ENCODE measurements at places on chromosomes 16 and 17.

GRCh38 chr17:20224379-20224778, 215.2 kb downstream of the SPECC1 start:
- DNase-seq, result no peak

DNA sequence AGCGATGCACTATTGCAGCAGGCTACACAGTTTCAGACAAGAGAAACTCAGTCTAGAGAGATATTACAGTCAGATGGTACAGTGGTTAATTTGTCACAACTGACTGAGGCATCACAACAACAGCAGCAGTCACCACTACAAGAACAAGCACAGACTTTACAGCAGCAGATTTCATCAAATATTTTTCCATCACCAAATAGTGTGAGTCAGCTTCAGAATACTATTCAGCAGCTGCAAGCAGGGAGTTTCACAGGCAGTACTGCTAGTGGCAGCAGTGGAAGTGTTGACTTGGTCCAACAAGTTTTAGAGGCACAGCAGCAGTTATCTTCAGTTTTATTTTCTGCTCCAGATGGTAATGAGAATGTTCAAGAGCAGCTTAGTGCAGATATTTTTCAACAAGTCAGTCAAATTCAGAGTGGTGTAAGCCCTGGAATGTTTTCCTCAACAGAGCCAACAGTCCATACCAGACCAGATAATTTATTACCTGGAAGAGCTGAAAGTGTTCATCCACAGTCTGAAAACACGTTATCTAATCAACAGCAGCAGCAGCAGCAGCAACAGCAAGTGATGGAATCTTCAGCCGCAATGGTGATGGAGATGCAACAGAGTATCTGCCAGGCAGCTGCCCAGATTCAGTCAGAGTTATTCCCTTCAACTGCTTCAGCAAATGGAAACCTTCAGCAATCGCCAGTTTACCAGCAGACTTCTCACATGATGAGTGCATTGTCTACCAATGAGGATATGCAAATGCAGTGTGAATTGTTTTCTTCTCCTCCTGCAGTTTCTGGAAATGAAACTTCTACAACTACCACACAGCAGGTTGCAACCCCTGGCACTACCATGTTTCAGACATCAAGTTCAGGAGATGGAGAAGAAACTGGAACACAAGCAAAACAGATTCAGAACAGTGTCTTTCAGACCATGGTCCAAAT, 34.1 kb downstream of the NQO1 start:
- DNase-seq, result no peak

GRCh38 chr16:10577305-10578202, 2.8 kb downstream of the EMP2 start:
- no peak for DNase-seq

DNA sequence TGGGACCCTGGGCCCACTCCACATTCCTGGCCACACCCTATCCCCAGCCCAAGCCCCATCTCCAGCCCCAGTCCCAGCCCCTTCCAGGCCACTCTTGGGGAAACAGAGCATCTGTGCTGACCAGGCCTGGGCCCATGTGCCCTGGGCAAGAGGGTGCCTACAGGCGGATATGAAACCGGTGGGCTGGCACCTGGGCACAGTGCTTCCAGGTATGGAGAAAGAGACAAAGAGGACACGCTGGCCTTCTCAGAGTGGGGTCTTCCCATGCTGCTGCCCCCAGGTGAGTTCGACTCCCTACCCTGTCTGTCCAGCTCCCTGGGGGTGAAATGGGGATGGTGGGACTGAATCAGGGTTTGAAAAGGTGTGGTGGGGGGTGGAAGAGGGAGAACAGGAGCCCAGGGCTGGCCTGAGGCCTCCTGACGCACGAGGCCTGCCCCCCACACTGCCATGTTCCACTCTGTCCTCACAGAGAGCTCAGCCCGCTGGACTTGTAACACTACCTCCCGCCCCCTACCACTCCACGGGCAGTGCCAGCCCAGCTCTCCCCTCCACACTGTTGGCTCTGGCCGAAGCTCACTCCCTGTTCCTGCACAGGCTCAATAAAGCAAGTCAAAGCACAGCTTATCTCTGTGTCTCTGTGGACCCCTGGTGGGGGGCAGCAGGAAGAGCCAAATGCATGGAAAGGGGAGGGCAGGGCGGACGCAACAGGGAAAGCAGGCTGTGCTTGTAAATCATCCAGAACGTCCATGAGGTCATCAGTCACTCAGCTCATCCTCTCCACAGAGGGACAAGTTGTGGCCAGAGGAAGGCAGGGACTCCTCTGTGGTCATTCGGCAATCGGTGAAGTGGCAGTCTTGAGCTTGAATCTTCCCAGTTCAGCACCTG, 71.1 kb upstream of the TMEM97 start:
- DNase-seq, result no peak

DNA sequence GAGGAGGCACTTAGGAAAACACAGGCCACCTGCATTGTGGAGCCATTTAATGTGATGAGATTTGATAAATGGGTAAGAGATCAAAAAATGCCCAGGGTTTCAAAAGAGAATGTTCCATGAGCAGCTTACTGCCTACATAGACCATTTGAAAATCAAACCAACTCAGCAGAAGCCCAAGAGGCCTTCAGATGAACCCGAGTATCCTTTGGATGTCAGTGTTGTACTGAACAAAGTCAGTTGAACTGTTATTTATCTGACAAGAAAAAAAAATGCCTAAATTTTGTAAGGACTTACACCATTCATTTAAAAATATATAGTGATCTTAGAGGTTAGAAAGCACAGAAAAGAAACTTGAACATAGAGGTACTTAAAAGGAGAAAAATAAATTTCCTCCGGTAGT, 381.7 kb downstream of the ZFHX3 start:
- DNase-seq, result no peak

GRCh38 chr17:45680360-45680759, 103.8 kb upstream of the CRHR1 start:
- no peak for DNase-seq

- DNase-seq, result no peak
Measured at GRCh38 chr16:56116577-56116964, 74.7 kb upstream of the GNAO1 start.

- no peak for DNase-seq
Measured at GRCh38 chr17:60311936-60312335, 80.0 kb downstream of the USP32 start.

DNA sequence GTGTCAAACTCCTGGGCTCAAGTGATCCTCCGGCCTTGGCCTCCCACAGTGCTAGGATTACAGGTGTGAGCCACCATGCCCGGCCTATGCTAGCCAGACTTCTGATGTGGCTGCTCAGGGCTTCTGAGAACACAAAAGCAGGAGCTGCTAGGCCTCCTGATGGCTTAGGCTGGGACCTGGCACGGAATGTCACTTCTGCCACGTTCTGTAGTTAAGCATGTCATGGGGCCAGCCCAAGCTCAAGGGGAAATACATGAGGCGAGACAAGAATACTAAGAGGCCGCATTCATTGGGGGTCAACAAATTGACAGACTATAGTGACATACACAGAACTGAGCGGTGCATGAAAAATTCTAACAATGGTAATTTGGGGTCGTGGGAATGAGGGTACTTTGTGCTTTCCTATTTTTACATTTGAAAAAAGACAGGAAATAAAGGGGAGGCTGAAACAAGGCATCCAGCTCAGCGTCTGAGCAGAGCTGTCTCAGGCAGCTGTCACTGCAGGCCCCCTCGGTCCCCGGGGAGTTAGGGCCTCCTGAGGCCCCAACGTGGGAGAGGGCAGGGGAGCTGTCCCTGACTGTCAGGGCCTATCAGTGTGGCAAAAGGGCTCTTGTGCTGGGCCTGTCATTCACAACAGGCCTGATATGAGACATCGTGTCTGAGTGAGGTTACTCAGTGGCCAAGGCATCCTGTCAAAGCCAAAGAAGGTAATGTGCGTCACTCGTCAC, 26.4 kb downstream of the CFAP20 start:
- DNase-seq, result no peak

DNA sequence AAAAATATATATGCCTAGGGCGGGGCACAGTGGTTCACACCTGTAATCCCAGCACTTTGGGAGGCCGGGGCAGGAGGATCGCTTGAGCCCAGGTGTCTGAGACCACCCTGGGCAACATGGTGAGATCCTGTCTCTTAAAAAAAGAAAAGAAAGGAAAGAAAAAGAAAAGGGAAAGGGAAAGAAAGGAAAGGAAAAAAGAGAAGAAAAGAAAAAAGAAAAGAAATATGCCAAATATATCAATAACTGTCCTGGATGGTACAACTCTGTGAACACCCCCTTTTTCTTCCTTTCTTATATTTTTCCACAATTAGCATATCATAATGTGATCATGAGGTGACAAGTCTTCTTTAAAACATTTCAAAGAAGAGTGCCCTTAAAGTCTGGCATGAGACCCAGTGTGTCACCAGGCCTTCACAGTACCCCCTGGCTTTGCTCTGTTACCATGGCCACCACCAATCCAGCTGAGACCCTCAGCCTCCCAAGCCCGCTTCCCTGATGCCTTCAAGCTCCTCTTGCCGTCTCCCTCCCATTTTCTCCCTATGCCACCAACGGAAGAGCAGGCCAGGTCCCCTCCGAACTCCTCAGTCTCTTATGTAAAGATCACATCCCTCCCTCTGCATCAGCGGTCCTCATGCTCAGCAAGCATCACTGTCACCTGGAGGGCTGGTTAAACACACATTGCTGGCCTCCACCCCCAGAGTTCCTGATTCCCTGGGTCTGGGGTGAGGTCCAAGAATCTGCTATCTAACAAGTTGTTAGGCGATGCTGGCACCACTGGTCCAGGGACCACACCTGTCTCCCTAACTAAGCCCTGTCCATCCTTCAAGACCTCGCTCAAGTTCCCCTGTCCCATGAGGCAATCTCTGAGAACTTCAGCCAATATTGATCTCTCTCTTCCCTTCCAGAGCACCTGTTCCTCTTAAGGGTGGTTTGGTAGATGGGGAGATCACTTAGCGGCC, 44.5 kb downstream of the CUEDC1 start:
- DNase-seq, result no peak

- DNase-seq, result no peak
Measured at GRCh38 chr17:419073-419735, 66.6 kb upstream of the RPH3AL start.

DNA sequence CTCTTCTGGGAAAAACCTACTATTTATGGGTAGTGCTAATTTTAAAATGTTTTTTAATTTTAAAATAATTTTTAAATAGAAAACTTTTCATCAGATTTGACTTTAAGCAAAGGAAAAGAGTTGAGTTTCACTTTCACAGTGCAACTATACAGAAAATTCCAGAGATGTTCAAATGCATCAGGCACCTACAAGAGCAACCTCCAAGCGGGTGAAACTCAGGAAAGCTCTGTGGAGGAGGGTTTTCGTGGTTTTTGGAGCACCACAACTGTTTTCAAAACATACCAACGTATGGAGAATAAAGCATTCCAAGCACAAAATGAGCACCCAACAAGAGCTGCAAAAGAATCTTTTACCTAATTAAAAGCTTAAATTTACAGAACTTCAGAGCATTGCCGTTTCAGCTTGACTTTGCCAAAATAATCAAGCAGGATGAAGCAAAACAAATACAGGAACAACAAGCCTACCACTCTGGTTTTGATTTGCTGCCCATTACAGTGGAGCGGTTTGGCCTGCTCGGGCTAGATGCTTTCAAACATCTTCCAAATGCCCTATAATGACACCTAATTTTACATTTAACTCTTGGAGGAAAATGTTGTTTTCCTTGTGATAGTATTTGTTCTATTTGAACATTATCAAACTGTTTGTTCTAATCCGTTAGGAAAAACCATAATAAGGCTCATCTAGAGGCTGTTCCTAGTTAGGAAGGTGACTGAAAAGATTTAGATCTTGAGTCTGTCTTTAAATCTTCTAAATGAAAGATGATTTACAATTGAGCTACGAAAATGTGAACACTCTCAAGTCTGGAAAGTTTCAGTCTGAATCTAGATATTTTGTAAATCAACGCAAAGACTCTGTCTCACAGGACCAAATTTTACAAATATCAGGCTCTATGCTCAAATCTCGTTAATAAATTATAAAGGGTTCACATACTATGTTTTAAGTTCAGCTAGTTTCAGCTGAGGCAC, 34.5 kb downstream of the NACA2 start:
- DNase-seq, result no peak

DNA sequence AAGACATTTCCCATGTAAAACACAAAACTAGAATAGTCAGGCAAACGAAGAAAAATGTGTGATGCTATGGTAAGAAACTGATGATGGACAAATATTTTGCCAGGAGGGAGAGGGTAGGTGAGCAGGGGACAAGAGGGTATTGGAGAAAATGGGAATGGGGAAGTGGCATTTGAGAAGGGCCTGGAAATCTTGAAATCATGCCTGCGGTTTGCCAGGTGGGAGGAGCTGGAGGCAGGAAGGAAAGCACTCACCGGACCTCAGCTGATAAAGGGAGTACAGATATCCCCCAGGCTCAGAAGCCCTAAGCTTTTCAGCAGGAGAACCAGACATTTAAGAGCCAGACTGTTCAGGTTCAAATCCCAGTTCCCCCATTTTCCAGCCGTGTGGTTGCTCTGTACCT, 103.6 kb downstream of the GSG1L start:
- DNase-seq, result no peak

DNA sequence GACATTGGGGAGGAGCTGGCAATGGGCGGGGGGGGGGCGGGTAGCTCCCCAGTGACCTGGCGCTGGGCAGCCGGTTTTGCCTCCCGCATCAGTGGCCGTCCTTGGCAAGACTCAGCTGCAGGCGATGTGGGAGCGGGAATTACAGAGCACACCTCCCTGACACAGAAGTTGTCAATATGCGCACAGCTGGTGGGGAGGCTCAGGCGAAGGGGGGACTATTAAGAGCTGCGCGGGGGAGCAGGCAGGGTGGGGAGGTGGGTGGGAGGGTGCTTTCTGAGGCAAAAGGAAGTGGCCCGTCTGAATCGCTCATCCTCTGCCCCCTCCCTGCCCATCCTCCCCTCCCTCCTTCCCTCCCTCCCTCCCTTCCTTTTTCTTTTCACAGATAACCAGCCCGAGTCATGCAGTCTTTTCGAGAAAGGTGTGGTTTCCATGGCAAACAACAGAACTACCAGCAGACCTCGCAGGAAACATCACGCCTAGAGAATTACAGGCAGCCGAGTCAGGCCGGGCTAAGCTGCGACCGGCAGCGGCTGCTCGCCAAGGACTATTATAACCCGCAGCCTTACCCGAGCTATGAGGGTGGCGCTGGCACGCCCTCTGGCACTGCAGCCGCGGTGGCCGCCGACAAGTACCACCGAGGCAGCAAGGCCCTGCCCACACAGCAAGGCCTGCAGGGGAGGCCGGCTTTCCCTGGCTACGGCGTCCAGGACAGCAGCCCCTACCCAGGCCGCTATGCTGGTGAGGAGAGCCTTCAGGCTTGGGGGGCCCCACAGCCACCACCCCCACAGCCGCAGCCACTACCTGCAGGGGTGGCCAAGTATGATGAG, 44.0 kb downstream of the SREBF1 start:
- DNase-seq, result no peak

Measured in amygdala (tissue), 56 donors.